ENCODE measurements at places on chromosomes 12 and 14. TPM values are rescaled to one million over a fixed set of nuclear protein-coding genes. Genes with fewer than 3 reads are reported as not detected.

Gene LRTM2
- not detected for total RNA-seq

Gene MYH6
- total RNA-seq, result 11,820 TPM

Gene PPP2R3C
- 24.6 TPM for total RNA-seq

Gene KCNH3
- total RNA-seq, result 0.44 TPM

Gene CEP128
- total RNA-seq, result 4.0 TPM

Gene CACNA1C
- 127 TPM for total RNA-seq

Gene SMIM41
- 0.27 TPM for total RNA-seq

Gene ZNF891
- 1.3 TPM for total RNA-seq

Gene ZFYVE26
- 10.5 TPM for total RNA-seq

Gene CNTN1
- total RNA-seq, result 0.68 TPM

Gene OR10AD1
- not detected for total RNA-seq

Gene C12orf54
- total RNA-seq, result not detected

Gene SLC17A8
- not detected for total RNA-seq

- DNase-seq, result no peak
These were observed 47.8 kb downstream of the PEBP1 start for GRCh38 chr12:118183711-118184110.

GRCh38 chr14:96067985-96068930 is 29.1 kb downstream of the C14orf132 start:
- DNase-seq, result no peak

DNA sequence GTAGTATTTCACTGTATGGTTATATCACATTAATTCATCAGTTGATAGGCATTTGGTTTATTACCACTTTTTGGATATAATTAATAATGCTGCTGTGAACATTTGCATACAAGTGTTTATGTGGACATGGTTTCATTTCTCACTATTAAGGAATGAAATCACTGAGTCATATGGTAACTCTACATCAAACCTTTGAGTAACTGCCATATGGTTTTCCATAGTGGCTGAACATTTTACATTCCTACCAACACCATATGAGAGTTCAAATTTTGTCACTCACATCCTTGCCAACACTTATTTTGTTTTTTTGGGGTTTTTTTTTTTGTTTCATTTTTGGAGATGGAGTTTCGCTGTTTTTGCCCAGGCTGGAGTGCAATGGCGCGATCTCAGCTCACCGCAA is 30.2 kb upstream of the EAPP start:
- no peak for DNase-seq

DNA sequence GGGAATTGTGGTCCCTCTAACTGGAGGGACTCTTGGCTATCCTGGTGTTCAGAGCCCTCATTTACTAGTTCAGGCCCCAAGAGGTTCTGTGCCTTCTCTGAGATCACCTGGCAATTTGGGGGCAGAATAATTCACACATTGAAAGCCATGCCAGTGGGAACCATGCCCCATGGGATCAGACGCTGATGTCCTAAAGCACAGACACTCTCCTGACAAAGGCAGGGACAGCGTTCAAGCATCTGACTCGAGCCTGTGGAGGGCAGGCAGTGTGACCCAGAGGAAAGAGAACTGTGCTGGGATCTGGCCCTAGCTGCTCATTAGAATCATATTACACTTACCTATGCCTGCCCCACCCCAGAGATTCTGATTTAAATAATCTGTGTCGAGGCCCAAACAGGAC is 2.4 kb upstream of the ASB2 start:
- DNase-seq, result no peak

GRCh38 chr12:127809275-127809674 is 457.7 kb upstream of the TMEM132C start:
- no peak for DNase-seq

DNA sequence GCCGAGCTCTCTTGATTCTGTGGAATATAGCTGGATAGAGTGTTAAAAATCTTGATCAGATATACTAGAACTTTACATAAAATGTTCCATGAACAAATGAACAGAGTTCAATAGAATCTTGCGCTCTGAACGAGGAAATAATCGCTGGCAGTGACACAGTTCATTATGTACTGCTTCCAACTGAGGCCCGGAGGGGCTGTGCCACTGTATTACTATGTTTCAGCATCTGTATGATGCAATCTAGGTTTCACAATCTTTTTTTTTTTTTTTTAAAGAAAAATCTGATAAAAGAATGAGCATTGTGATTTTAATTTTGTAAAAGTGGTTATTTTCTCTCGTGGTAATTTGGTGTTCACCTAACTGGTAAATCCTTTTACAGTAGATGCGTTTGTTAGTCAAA is 77.2 kb downstream of the FERMT2 start:
- peak; percentile 40 for DNase-seq

DNA sequence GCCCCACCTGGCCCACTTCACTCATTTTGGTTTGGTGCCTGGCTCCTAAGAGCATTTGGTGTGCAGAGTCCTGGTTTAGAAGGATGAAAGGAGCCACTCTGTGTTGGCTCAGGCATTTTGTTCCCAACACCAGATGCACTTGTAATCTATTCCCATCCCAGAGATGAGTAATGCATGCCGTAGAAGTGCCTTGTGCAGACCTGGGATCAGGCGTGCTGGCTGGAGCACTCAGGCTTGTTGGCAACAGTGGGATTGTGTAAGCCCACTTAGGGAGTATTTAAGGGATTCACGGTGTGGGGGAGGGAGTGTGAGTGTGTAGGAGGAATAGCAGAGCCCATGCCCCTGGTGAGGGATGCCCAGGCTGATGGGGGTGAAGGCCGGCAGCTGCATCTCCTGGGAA is 501.5 kb upstream of the TBX3 start:
- no peak for DNase-seq

- peak; percentile 69 for DNase-seq
These were observed 581 bp downstream of the PAPOLA start for GRCh38 chr14:96502621-96503305.

DNA sequence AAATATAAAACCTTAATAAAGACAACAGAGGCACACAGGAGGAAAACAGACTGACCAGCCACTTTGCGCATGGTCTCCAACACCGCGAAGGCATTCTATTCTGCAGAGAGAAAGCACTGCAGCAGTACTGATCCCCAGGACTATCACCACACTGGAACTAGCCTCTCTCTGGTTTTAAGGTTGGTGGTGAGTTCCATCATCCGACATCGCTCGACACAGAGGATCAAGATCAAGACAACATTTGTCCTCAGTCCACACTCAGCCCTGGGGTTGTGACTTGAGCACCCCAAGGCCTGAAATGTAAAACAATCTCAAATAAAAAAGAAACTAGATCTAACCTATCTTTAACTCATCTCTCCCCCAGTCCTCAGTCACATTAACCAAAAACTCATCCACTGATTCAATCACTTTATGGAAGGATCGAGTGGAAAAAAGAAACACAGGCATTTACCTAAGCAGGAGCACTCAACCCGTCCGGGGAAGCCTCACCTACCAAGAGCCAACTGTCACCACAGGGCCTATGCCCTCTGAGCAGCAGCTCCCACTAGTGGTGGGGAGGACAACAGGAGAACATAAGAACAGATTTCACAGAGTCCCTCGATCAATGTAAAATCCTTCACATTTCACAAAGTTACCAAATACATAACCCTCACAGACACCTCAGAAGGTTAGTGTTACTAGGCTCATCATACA is 17.7 kb downstream of the STXBP6 start:
- no peak for DNase-seq

DNA sequence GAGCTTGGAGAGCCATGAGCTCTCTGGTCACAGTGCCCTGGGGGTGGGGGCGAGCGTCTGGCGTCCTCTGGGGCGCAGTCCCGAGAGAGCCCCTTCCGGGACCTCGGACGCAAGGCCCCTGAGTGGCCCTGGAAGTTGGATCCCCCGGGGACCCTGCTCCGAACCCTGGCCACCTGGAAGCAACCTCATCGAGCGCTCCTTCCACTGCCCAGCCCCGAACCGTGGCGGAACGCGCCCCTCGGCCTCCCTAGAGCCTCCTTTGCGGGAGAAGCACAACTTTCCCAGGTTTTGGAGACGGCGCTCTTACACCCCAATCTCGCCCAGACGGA is 1.2 kb downstream of the NOS1 start:
- no peak for DNase-seq

GRCh38 chr12:53842686-53843085 is 90.9 kb upstream of the CISTR start:
- no peak for DNase-seq

DNA sequence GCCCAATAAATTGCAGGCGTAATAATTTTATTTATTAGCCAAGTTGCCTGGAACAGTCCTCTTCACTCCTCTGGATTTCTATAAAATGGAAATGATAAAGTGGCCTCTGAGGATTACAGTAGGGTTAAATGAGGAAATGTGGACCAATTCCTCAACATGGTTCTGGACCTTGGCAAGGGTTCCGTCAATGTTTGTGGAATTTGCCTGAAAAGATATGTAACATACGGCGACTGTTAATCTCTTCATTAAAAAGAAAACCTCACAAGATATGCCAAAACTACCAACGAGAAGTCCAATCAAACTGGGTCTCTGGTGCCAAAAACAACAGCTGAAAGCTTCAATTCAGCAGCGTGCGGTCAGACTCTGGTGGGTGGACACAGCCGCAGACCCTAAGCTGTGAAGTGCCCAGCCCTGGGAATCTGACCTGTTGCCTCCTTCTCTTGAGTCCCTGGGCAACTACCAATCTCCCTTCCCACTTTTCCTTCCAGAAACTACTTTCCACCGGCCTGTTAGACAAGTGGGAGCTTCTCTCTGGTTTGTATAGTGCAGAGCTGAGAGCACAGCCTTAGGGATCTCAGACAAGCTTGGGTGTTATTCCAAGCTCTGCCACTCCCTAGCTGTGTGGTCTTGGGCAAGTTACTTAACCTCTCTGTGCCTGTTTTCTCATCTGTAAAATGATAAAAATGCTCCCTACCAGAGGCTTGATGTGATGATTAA is 190.5 kb upstream of the GSC start:
- DNase-seq, result no peak

DNA sequence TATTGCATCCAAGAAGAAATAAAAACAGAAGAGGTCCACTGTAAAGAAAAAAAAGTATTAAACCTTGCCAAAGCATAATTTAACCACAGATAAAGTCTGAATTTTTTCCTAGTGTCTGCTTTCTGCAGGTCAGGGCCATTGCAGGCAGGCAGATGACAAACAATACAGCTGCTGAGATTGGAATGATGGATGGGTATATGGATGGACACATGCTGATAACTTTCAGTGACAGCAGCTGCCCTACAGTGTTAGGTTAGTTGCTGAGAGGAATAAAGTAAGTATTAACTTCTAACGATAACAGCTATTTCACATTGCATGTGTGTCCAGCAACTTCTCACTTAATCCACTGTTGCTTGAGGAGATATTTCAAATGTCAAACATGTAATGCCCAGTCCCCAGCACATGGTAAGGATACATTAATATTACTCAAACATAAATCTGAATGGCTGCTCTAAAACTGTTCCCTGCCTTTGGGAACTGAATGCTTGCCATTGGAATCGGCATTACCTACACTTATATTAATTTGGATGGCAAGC is 515.3 kb downstream of the RMST start:
- no peak for DNase-seq

DNA sequence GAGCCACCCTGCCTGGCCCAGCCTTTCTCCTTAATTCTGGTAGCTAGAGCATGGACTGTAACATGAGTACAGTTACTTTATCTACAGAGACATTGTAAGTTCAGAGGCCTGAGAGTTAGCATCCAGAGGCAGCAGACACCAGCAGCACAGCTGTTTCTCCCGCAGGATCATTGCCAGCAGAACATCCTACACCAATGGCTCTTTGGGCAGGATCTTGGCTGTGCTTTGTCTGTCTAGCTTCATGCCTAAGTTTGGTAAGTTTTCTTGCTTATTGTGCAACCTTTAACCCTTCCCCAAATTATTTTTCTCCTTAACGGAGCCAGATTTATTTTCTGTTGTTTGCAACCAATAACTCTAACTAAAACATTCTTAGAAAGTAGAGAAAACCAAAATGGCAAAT is 21.6 kb downstream of the C12orf71 start:
- DNase-seq, result no peak

- no peak for DNase-seq
These were observed 307.9 kb upstream of the GARIN6 start for GRCh38 chr12:99339663-99340062.

GRCh38 chr12:110745542-110746284 is 3.0 kb upstream of the PPP1CC start:
- no peak for DNase-seq

DNA sequence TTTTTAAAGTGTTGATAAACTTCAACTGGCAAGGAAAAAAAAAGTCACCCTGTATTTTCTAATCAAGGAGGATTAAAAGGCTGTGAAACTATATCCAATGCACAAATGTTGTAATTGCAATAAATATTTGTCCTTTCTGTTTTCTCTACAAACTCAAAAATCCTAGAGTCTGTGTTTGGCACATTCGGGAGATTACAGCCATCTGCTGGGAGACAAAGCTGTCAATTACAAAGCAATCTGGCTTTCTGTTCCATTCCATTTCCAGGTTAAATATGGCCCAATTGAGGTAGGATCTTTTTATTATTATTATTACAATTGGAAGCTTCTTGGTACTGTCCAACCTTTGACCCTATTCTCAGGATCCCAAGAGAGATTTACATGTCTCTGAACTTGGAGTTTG is 295.9 kb downstream of the DIO2 start:
- DNase-seq, result no peak

Measured in left cardiac atrium (tissue), 4 donors.